ENCODE measurements at places on chromosomes 13 and 19.

GRCh38 chr13:76012091-76012721 lies 376.1 kb downstream of the LMO7 start:
- H3K4me1 ChIP-seq, result peaks cover 40% of the 10 kb centered on the region
- DNase-seq, result peak; percentile 71

DNA sequence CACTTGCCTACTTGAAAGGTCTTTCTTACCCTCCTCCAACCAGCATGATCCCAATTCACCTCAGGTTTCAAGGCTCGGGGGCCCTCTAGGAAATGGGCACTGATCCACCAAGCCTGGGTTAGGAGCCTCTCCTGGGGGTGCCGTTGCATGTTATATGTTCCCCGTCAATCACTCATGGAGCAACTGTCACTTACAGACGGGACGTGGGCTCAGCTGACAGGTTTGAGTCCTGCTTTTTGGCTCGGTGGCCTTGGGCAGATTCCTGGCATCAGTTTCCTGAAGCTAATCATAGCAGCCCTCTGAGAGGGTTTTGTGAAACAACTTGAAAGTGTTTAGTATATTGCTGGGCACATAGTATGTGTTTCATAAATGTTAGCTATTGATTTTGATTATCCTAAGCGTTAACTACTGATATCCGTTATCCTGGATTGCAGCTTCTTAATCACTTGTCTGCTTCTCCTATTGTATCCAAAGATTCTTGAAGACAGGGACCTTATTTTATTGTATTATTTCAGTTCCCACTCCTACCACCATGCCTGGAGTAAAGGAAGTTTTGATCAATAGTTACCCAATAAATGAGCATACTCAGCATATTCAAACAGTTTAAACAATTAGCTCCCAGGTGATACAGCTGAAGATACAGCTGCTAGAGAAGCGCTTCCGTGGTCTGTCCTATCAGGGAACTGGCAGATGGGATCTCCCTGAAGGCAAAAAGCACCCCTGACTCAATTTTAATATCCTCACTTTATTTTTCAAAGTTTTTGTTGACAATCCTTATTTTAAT lies 57.9 kb downstream of the RFC3 start:
- no peaks in the 10 kb centered on the region for H3K4me1 ChIP-seq
- DNase-seq, result no peak
- H3K27ac ChIP-seq, result no peak overlapping the region
- H3K27me3 ChIP-seq, result no peaks in the 10 kb centered on the region
- H3K36me3 ChIP-seq, result no peaks in the 10 kb centered on the region

- H3K4me1 ChIP-seq, result peaks cover 12% of the 10 kb centered on the region
- no peak for DNase-seq
- H3K27ac ChIP-seq, result no peak overlapping the region
- H3K36me3 ChIP-seq, result no peaks in the 10 kb centered on the region
- no peaks in the 10 kb centered on the region for H3K27me3 ChIP-seq
These were observed 88.5 kb upstream of the C1QTNF9B start for GRCh38 chr13:23985839-23986238.

GRCh38 chr19:21704320-21704719 lies 63.1 kb downstream of the ZNF100 start:
- H3K27me3 ChIP-seq, result no peaks in the 10 kb centered on the region
- H3K4me1 ChIP-seq, result no peaks in the 10 kb centered on the region
- no peak overlapping the region for H3K4me3 ChIP-seq
- no peak overlapping the region for H3K27ac ChIP-seq
- no peak for DNase-seq

- 0 out of 2 replicates have a peak, but pooled peaks cover 4% of the 10 kb centered on the region for H3K36me3 ChIP-seq
- H3K27ac ChIP-seq, result peak overlapping the region; percentile 41
- DNase-seq, result peak; percentile 16
- no peaks in the 10 kb centered on the region for H3K27me3 ChIP-seq
These were observed 5.7 kb downstream of the SLC25A30 start for GRCh38 chr13:45412274-45413049.

Data from PC-3 (cell line).